Astrocyte (in vitro differentiated cells and primary cell): ENCODE measurements at places on chromosomes 1 and 21. TPM values are rescaled to one million over a fixed set of nuclear protein-coding genes. Genes with fewer than 3 reads are reported as not detected.

GRCh38 chr1:40971966-40972365 is 7.5 kb upstream of the CTPS1 start:
- peaks cover 15% of the 10 kb centered on the region for H3K4me1 ChIP-seq
- H3K27ac ChIP-seq, result no peak overlapping the region
- DNase-seq, result no peak
- no peak overlapping the region for H3K4me3 ChIP-seq

DNA sequence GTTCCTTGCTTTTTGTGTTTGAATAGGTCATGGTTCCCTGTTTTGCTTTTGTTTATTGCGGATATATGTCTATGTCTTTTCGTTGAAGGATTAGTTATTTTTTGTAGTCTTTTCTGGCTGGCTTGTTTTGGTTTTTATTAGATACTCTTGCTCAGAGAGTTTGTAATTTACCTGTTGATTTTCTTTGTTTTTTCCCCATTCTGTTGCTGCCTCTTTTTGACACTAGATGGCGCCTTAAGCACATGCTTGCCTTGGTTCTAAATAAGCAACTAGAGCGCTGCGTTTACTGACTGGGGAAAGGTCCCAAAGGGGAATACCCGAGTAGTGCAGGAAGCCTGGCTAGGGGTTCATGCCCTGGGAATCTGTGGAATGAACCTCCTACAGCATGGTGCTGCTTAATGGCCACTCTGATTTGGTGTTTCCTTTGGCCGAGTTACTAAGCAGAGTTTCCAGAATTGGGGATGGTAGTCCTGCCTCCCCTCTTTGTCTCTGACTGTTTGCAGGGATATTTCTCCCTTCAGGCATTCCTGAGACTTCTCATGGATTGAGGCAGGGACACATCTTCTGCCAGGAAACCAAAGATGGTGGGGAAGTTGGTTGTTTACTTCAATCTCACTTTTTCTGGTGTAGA is 143.2 kb downstream of the PTPRU start:
- H3K4me1 ChIP-seq, result peaks cover 14% of the 10 kb centered on the region
- peak; percentile 6 for DNase-seq
- H3K36me3 ChIP-seq, result no peaks in the 10 kb centered on the region
- H3K27me3 ChIP-seq, result no peaks in the 10 kb centered on the region
- H3K27ac ChIP-seq, result no peak overlapping the region
- no peak overlapping the region for H3K4me3 ChIP-seq

DNA sequence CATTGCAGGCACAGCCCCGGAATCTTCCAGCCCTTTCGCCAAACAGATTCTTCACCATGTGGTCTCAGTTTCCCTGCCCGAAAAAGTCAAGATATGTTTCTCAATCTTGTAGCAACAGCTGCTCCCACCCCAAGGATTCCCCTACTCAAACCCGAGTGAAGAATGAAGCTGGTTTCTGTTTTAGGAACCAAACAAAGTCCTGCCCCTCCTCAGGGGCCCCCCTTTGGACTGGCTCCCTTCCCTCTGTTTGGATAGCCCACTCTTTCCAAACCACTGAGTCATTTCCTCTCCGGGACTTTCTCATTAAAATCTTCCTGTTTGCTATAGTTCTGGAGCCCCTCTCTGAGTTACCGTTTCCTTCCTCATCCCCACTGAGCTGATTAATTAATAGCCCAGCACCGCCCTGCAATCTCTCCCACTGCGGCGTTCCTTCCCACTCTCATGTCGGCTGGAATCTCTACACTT is 100.9 kb downstream of the TSEN15 start:
- peak overlapping the region; percentile 42 for H3K4me3 ChIP-seq
- H3K27me3 ChIP-seq, result no peaks in the 10 kb centered on the region
- peak; percentile 26 for DNase-seq
- no peaks in the 10 kb centered on the region for H3K36me3 ChIP-seq
- H3K27ac ChIP-seq, result no peak overlapping the region

DNA sequence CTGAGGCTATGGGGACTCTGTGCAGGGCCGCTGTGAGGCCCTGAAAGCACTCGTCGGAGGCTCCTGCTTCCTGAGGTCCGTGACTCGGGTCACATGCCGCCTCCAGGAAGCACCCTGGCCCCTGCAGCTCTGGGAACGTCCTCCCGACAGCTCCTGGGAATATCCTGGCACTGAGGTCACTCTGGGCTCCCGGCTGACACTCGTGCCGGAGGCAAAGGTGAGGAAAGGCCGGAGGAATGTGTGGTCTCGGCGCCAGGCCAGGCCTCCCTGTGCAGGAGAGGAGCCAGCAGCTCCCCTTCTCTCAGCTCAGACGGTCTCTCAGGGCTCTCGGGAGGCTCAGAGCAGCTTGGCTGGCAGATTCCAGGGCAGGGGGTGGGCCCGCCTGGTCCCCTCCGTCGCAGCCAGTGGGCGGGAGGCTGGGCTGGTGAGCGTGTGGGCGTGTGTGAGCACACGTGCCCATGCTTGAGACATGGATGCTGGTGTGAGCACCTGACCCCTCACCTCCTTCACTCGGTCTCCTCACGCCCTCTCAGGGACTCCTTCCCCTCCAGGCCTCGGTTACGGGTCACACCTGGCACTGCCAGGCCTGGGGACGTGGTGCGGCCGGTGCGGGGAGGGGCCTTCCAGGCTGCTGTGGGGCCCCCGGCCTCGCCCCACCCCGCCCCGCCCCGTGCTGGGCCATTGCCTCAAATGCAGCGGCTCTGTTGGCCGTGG is 5.5 kb upstream of the RNF223 start:
- no peaks in the 10 kb centered on the region for H3K27me3 ChIP-seq
- no peaks in the 10 kb centered on the region for H3K36me3 ChIP-seq
- peak; percentile 80 for DNase-seq
- peak overlapping the region; percentile 57 for H3K27ac ChIP-seq

- no peak overlapping the region for H3K27ac ChIP-seq
- DNase-seq, result no peak
- H3K27me3 ChIP-seq, result no peaks in the 10 kb centered on the region
- H3K36me3 ChIP-seq, result no peaks in the 10 kb centered on the region
- H3K4me3 ChIP-seq, result no peak overlapping the region
These were observed 5.1 kb downstream of the APOBEC4 start for GRCh38 chr1:183648042-183648441.

DNA sequence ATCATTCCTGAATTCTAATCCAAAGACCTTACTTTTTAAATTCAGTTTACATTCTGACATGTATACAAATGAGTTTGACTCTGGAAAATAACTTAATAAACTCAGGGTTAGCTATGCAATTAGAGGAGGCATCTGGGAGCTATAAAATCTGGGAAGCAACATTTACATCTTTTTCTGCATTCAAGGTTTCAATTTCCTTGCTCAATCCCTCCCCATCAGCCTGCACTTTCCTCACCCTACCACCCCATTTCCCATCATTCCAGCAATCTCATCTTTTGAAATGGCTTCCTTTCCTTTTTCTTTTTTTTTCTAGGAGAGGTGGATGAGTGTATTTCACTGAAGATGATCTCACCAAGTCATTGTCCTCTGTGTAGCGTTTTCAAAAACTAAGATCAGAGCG is 65.3 kb upstream of the BEND5 start:
- no peak overlapping the region for H3K4me3 ChIP-seq
- H3K27me3 ChIP-seq, result no peaks in the 10 kb centered on the region

DNA sequence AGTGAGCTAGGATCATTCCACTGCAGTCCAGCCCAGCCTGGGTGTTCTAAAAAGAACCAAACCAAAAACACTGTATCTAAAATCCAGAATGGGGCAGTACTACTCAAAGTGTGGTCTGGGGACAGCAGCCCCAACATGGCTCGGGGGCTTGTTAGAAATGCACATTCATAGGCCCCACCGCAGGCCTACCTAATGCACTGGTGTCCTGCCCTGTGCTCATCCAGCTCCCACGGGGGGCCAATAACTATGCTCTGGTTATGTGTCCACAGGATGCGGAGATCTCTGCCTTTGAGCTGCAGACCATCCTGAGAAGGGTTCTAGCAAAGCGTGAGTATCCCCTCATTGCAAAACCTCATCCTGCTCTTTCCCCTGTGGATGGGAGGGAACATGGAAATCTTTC is 51.5 kb downstream of the CAPN2 start:
- peak overlapping the region; percentile 8 for H3K27ac ChIP-seq
- DNase-seq, result no peak
- no peak overlapping the region for H3K4me3 ChIP-seq
- peaks cover 7% of the 10 kb centered on the region for H3K4me1 ChIP-seq
- H3K27me3 ChIP-seq, result no peaks in the 10 kb centered on the region

DNA sequence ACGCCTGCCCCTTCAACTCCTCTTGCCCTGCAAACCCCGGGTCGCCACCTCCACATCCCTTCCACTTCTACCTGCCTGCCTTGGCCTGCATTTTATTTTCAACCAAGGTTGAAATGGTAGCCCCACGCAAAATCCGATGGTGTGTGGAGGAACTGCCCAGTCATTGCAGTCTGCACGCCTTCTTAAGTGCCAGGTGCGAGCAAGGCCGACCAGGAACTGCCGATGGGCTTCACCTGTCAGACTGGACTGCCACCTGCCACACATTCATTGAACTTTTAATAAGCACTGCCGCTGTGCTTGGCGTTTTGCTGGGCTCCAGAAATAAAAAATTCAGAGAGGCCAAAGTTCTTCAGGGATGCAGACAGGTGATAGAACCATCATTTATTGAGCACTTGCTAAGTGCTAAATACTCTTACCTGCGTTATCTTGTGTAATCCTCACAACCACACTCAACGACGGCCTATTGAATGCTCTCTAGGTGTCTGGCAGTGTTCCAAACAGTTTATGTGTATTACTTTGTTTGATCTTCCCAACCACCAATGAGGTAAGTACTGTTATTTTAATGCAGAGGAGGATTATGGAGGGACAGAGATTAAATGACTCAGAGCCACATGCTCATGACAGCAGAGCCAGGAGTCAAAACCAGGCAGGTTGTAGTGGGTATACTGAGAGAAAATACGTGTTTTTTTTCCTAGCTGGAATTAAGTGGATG is 36.2 kb downstream of the CACHD1 start:
- H3K4me1 ChIP-seq, result peaks cover 4% of the 10 kb centered on the region
- no peak overlapping the region for H3K27ac ChIP-seq
- no peaks in the 10 kb centered on the region for H3K27me3 ChIP-seq
- H3K36me3 ChIP-seq, result no peaks in the 10 kb centered on the region
- H3K4me3 ChIP-seq, result no peak overlapping the region

YOD1 gene
- 13.4 and 14.8 TPM in 2 replicates for total RNA-seq

GRCh38 chr1:24536391-24536840 is 19.5 kb upstream of the NCMAP start:
- no peaks in the 10 kb centered on the region for H3K36me3 ChIP-seq
- peak; percentile 65 for DNase-seq
- no peak overlapping the region for H3K27ac ChIP-seq
- no peak overlapping the region for H3K4me3 ChIP-seq
- no peaks in the 10 kb centered on the region for H3K27me3 ChIP-seq

DNA sequence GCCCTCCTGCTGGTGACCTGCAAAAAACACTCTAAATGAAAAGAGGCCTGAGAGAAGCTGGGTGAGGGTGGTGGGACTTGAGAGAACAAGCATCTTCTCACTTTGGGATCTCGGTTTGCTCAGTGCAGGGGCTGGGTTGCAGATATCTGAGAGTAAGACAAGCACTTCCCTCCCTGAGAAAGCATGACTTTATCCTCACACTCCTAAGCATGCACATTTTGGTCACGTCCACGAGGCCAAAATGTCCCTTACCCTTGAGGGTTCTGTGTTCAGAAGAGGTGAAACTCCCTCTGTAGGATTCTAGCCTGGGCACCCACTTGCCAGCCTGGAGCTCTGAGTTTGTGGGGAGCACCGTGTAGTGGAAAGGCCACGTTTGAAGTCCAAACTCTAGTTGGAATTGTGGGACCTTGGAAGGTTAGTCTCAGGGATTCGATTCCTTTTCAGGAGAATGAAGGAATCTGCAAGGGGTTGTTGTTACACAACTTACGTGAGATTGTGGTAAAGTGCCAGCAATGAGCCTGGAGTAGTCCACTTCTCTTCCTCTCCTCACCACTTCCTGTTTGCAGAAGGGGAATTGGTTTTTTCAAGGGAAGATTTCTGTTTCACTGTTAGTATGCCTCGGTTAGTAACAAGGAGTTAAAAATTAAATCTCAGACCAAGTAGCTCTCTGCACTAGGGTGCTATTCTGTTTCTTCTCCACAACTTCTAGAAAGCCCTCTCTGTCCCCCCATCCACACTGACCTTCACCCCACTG is 3.0 kb downstream of the FCAMR start:
- no peaks in the 10 kb centered on the region for H3K36me3 ChIP-seq
- H3K4me1 ChIP-seq, result no peaks in the 10 kb centered on the region
- DNase-seq, result peak; percentile 29
- peaks cover 6% of the 10 kb centered on the region for H3K27me3 ChIP-seq

GRCh38 chr1:27682351-27682944 is 10.5 kb upstream of the IFI6 start:
- no peaks in the 10 kb centered on the region for H3K4me1 ChIP-seq
- H3K4me3 ChIP-seq, result no peak overlapping the region
- no peaks in the 10 kb centered on the region for H3K36me3 ChIP-seq

GRCh38 chr1:155454096-155454495 is 108.5 kb downstream of the ASH1L start:
- H3K4me1 ChIP-seq, result peaks cover 17% of the 10 kb centered on the region
- DNase-seq, result peak; percentile 86
- H3K27ac ChIP-seq, result no peak overlapping the region
- H3K4me3 ChIP-seq, result no peak overlapping the region
- peaks cover 10% of the 10 kb centered on the region for H3K36me3 ChIP-seq

DNA sequence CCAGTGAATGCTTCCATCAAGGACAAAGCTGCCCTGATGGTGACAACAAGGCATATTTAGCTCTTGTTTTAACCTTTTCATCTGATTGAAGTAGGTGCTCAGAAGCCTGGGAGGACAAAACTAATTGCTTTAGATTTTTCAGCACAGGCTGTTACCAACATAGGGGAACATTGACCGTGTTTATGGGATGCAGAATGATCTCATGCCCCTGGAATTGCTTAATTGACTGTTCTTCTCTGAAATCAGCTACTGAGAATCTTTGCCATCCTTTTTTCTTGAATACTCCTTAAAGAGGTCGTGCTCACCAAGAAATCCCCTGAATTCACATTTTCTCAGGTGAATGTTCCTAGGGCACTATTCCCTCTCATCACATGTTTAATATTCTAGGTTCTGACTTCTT is 95.9 kb upstream of the CCDC190 start:
- peaks cover 7% of the 10 kb centered on the region for H3K4me1 ChIP-seq
- no peaks in the 10 kb centered on the region for H3K27me3 ChIP-seq
- no peaks in the 10 kb centered on the region for H3K36me3 ChIP-seq
